Activated CD4-positive, alpha-beta T cell treated with anti-CD3 and anti-CD28 coated beads, Interleukin-2, amount 10 ng/mL, durations not matched to agents 7 days and 5 days (primary cell): ENCODE measurements at places on chromosomes 3 and 15. TPM values are rescaled to one million over a fixed set of nuclear protein-coding genes. Genes with fewer than 3 reads are reported as not detected.

Gene BOC
- not detected for total RNA-seq

Gene CDHR4
- total RNA-seq, result not detected

Gene BMF
- total RNA-seq, result 8.5 TPM

Gene SERINC4
- total RNA-seq, result 0.50 TPM

Gene GPR156
- total RNA-seq, result 0.10 TPM

Gene SENP5
- total RNA-seq, result 32.4 TPM

Gene IMPG2
- total RNA-seq, result 0.50 TPM
